ENCODE measurements at places on chromosomes 6 and 20. TPM values are rescaled to one million over a fixed set of nuclear protein-coding genes. Genes with fewer than 3 reads are reported as not detected.

RNF39 gene
- not detected for total RNA-seq

DNA sequence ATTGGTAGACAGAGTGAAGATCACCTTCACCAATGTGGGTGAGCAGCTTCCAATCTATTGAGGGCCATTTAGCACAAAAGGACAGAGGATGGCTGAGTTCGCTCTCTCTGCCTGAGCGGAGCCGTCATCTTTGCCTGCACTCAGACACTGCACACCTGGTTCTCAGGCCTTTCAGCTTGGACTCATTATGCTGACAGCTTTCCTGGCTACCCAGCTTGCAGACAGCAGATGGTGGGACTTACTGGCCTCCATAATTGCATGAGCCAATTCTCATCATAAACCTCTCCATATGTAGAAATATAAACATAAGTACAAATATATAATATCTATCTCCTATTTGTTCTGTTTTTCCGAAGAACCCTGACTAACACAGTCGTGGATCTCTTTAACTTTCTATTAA, 13.7 kb downstream of the TBXT start:
- no peak for DNase-seq
- H3K36me3 ChIP-seq = no peaks in the 10 kb centered on the region
- H3K27me3 ChIP-seq = peaks cover 2% of the 10 kb centered on the region
- H3K4me1 ChIP-seq = no peaks in the 10 kb centered on the region
- H3K4me3 ChIP-seq = no peak overlapping the region

VNN1 gene
- total RNA-seq = not detected

GRCh38 chr6:20949138-20949537, 414.9 kb downstream of the CDKAL1 start:
- peaks cover 4% of the 10 kb centered on the region for H3K4me1 ChIP-seq
- H3K27me3 ChIP-seq = no peaks in the 10 kb centered on the region
- no peak for DNase-seq
- H3K36me3 ChIP-seq = peaks cover 3% of the 10 kb centered on the region
- no peak overlapping the region for H3K4me3 ChIP-seq
- H3K27ac ChIP-seq = no peak overlapping the region

GRCh38 chr6:13412639-13413465, 74.5 kb downstream of the GFOD1 start:
- no peak for DNase-seq
- no peak overlapping the region for H3K27ac ChIP-seq
- no peaks in the 10 kb centered on the region for H3K4me1 ChIP-seq
- no peaks in the 10 kb centered on the region for H3K36me3 ChIP-seq
- no peaks in the 10 kb centered on the region for H3K27me3 ChIP-seq
- no peak overlapping the region for H3K4me3 ChIP-seq

SEL1L2 gene
- not detected for total RNA-seq

GRCh38 chr6:105058846-105059245, 101.9 kb downstream of the LIN28B start:
- no peak overlapping the region for H3K4me3 ChIP-seq
- peaks cover 34% of the 10 kb centered on the region for H3K27me3 ChIP-seq
- no peak for DNase-seq
- no peaks in the 10 kb centered on the region for H3K4me1 ChIP-seq
- H3K36me3 ChIP-seq = no peaks in the 10 kb centered on the region

KCNG1 gene
- total RNA-seq = 0.30 TPM

DNA sequence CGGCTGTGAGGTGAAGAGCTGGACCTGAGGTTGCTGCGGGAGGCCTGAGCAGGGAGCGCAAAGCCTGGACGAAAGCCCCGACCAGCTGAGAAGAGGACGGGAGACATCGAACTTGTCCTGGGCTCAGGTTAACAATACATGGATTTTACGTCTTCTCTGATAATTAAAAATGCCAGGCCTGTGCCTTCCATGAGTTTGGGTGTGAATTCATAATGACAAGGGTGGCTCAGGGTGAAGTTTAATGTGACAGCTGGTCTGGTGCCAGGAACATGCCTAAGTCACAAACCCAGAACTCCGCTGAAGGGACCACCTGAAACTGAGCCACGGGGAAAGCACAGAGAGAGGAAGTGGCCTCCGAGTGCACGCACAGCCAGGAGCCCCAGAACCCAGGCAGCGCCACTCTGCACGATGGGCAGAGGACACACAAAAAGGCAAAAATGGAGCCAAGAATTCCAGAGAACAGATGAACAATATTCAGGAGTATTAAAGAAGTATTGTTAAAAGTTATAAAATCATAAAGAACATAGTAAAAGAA, 150.1 kb upstream of the RPS6KA2 start:
- no peaks in the 10 kb centered on the region for H3K36me3 ChIP-seq
- no peak overlapping the region for H3K4me3 ChIP-seq
- H3K27me3 ChIP-seq = peaks cover 8% of the 10 kb centered on the region
- DNase-seq = no peak
- peaks cover 3% of the 10 kb centered on the region for H3K4me1 ChIP-seq

FUT9 gene
- not detected for total RNA-seq

DNA sequence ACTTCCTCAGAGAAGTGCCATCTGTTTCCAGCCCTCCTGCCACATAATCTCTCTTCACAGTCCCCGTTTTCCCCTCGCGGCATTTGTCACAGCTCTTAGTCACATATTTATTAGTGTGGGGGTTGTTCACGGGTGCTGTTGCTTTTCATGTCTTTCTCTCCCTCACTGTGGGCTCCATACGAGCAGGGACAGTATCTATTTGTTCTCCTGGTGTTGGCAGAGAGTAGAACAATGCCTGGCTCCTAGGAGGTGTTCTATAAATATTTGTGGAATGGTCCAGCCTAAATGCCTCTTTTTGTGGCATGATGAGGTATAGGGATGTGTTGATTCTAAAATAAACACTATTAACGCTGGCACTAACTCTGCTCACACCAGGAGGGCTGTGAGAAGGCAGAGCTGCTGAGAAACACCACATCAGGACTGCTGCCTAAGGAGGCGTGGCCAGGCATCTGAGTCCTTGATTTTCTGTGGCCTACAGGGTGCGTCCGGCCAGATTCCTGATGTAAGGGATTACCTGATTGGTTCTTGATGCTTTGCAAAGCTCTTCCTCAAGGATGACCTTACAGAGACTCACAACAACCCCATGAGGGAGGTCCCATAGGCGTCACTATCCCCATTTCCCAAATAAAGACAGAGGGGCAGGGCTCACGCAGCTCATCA, 219.8 kb upstream of the ARID1B start:
- H3K27ac ChIP-seq = no peak overlapping the region
- H3K27me3 ChIP-seq = peaks cover 2% of the 10 kb centered on the region
- DNase-seq = no peak
- H3K4me3 ChIP-seq = no peak overlapping the region
- no peaks in the 10 kb centered on the region for H3K4me1 ChIP-seq
- no peaks in the 10 kb centered on the region for H3K36me3 ChIP-seq

SULF2 gene
- 0.71 TPM for total RNA-seq

DSP gene
- 0.15 TPM for total RNA-seq

MMP24 gene
- not detected for total RNA-seq

DNA sequence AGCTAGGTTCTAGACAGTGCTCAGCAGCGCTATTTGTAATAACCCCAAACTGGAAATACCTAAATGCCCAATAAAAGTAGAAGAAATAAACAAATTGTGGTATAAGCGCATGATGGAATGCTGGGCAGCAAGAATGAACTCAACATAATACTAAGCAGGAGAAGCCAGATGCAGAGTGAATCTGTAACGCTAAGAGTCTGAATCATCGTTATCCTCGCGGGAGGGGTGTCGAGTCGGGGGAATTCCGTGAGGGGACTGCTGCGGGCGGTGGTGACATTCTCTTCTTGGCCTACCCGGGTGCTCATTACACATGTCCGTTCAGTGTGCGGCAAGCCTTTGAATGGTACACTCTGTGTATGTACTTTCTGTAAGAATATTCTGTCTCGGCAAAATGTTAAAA, 83.7 kb downstream of the SULF2 start:
- DNase-seq = no peak
- no peak overlapping the region for H3K27ac ChIP-seq
- no peak overlapping the region for H3K4me3 ChIP-seq
- peaks cover 2% of the 10 kb centered on the region for H3K27me3 ChIP-seq
- no peaks in the 10 kb centered on the region for H3K4me1 ChIP-seq
- no peaks in the 10 kb centered on the region for H3K36me3 ChIP-seq

DNA sequence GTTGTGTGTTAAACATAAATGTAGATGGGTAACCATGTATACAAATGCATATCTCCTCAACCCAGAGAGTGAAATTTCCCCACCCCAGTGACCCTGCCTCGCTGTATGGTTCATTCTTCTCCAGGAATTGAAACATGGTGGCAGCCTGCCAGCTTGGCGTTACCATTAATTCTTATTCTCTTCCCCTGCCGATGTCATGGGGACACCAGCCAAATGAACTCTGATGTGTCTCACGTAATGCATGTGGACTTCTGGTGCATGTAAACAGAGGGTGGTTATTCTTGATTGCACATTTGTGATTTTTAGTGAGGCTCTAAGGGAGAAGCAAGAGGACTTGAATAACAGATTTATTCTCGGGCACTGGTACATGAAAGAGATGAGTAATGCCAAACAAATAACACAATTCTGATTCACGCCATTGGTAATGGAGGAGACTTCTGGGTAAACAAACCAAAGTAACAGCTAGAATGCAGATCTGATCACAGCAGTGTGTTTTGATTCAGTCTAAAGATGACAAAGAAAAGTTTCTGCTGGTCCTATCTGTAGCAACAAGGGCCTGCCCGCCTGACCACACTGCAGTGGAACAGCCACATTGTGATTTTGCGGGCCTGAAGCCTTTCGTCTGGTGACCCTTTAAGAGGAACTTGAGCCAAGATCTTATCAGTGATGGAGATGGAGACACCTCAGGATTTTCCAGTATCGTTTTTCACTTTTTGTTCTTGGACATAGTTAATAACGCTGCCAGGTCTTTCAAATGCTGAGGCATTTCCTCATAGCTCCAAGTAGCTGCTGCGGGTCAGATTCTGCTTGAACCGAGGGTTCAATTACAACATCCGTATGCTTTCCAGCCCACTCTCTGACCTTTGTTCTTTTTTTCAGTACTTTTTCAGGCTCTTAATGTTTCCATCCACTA, 171.8 kb upstream of the AKAP12 start:
- no peaks in the 10 kb centered on the region for H3K4me1 ChIP-seq
- H3K4me3 ChIP-seq = no peak overlapping the region
- peak; percentile 5 for DNase-seq

DNA sequence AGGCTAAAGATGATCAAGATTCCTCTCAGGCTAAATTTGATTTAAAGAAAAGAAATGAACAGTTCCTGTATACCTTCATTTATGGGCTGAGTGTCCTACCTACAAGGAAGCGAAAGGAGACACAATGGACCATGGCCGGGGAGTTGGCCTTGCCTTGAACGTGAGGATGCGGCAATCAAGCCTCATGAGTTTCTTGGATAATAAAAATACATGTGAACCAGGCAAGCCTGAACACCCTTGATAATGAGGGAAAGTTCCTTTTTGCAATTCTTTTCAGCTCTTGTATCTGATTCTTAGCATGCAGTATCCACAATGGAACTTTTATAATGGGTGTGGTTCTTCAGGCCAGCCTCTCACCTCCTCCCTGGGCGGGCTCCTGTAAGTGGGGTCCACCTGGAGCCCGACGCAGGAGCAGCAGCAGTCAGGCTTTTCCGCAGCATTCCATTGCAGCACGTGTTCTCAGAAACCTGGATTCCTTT, 83.8 kb downstream of the RNASET2 start:
- DNase-seq = no peak
- H3K4me3 ChIP-seq = no peak overlapping the region
- H3K36me3 ChIP-seq = no peaks in the 10 kb centered on the region
- no peaks in the 10 kb centered on the region for H3K4me1 ChIP-seq

CTAGE9 gene
- total RNA-seq = not detected

SLC17A2 gene
- total RNA-seq = not detected

GRCh38 chr6:169252505-169253189, 999 bp downstream of the THBS2 start:
- DNase-seq = no peak
- no peak overlapping the region for H3K4me3 ChIP-seq
- H3K27me3 ChIP-seq = peaks cover 56% of the 10 kb centered on the region
- no peaks in the 10 kb centered on the region for H3K36me3 ChIP-seq

DNA sequence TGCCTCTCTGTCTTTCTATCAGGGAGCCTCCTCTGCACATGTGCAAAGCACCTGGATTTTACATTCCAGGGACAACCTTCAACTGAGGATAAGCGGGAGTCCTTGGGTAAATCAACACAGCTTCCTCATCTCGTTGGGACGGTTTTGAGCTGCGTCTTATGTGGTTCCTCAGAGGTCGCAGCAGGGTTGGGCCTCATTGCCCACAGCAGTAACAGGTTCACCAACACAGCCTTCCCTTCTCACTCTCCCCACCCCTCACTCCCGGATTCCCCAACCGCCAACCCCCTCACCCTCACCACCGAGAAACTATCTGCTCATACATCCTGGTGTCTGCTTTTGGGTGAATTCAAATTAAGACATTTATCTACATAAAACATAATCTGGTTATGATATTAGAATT, 155.8 kb upstream of the GGTLC1 start:
- H3K36me3 ChIP-seq = no peaks in the 10 kb centered on the region
- no peak overlapping the region for H3K27ac ChIP-seq
- peaks cover 13% of the 10 kb centered on the region for H3K4me1 ChIP-seq
- no peak overlapping the region for H3K4me3 ChIP-seq
- peaks cover 11% of the 10 kb centered on the region for H3K27me3 ChIP-seq

- no peak overlapping the region for H3K4me3 ChIP-seq
- peaks cover 7% of the 10 kb centered on the region for H3K4me1 ChIP-seq
- DNase-seq = no peak
- no peak overlapping the region for H3K27ac ChIP-seq
- peaks cover 9% of the 10 kb centered on the region for H3K27me3 ChIP-seq
These were observed 7.1 kb downstream of the SGK1 start for GRCh38 chr6:134310817-134311216.

GRCh38 chr6:73062837-73063236, 162.5 kb downstream of the KHDC1L start:
- no peak overlapping the region for H3K4me3 ChIP-seq
- H3K36me3 ChIP-seq = no peaks in the 10 kb centered on the region
- no peak for DNase-seq
- no peaks in the 10 kb centered on the region for H3K4me1 ChIP-seq
- H3K27ac ChIP-seq = no peak overlapping the region

IER3 gene
- total RNA-seq = 13.1 TPM

DNA sequence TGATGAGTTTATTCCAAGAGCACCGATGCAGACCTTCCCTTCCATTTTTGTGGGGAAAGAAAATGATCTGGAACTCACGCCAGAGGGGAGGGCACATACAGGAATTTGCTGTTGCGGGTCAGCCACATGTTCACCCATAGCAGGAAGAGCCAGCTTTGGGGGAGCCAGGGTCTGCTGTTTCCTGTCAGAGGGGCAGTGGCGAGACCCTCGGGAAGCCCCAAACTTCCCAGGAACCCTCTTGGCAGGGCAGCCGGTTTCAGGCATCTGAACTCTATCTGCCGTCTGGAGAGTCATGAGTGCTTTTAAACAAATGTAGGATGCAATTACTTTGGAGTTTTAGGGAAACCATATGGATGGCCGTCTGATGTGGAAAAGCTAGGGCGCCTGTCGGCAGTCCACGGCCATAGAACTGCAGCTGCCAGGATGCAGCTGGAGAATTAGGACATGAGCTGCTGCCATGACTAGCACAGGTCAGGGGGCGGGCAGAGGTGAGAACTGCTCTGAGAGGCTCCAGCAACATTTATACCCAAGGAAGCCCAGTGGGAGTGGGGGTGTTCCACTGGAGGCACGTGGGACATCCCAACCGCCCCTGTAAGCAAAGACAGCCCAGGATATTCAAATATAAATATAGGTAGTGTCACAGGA, 14.8 kb upstream of the SERPINB9 start:
- no peak overlapping the region for H3K27ac ChIP-seq
- H3K4me3 ChIP-seq = no peak overlapping the region
- peaks cover 6% of the 10 kb centered on the region for H3K36me3 ChIP-seq
- peaks cover 23% of the 10 kb centered on the region for H3K4me1 ChIP-seq
- H3K27me3 ChIP-seq = peaks cover 6% of the 10 kb centered on the region
- DNase-seq = no peak

- no peaks in the 10 kb centered on the region for H3K4me1 ChIP-seq
- DNase-seq = no peak
- peaks cover 5% of the 10 kb centered on the region for H3K36me3 ChIP-seq
- no peak overlapping the region for H3K4me3 ChIP-seq
- no peak overlapping the region for H3K27ac ChIP-seq
These were observed 348.0 kb upstream of the JARID2 start for GRCh38 chr6:14897831-14898230.

All from activated CD4-positive, alpha-beta memory T cell treated with anti-CD3 and anti-CD28 coated beads, Interleukin-2, amount 10 ng/mL, durations not matched to agents 7 days and 5 days (primary cell).